ENCODE measurements at places on chromosomes 3 and 15. TPM values are rescaled to one million over a fixed set of nuclear protein-coding genes. Genes with fewer than 3 reads are reported as not detected.

The EIF4G1 gene
- 532 TPM for total RNA-seq

The REC114 gene
- total RNA-seq: not detected

The OSBPL10 gene
- total RNA-seq: 46.7 TPM

The ERICH6 gene
- total RNA-seq: not detected

The CFAP100 gene
- 0.44 TPM for total RNA-seq

The IRAK2 gene
- total RNA-seq: 0.61 TPM

The SLC22A14 gene
- not detected for total RNA-seq

The GP9 gene
- total RNA-seq: not detected

The ACVR2B gene
- total RNA-seq: 105 TPM

The DISP2 gene
- 0.59 TPM for total RNA-seq

The ANKRD34C gene
- not detected for total RNA-seq

The CNTN6 gene
- not detected for total RNA-seq

The ZNF592 gene
- 32.7 TPM for total RNA-seq

The EPB42 gene
- not detected for total RNA-seq

The NFKBIZ gene
- total RNA-seq: 11.1 TPM

The MTMR10 gene
- total RNA-seq: 20.4 TPM

The PKM gene
- 1,042 TPM for total RNA-seq

The KNG1 gene
- not detected for total RNA-seq

The KCNMB2 gene
- not detected for total RNA-seq

The HYAL1 gene
- total RNA-seq: 2.0 TPM

The PLAAT1 gene
- 5.6 TPM for total RNA-seq

The TEX9 gene
- total RNA-seq: 8.4 TPM

The DNAH12 gene
- not detected for total RNA-seq

The GCHFR gene
- total RNA-seq: 37.0 TPM

The DLL4 gene
- 0.35 TPM for total RNA-seq

The PTH1R gene
- 0.99 TPM for total RNA-seq

The ZKSCAN7 gene
- total RNA-seq: 8.7 TPM

The RARB gene
- total RNA-seq: 0.22 TPM

The ONECUT1 gene
- 14.1 TPM for total RNA-seq

The DZIP3 gene
- 22.1 TPM for total RNA-seq

The SST gene
- total RNA-seq: not detected

The XCR1 gene
- total RNA-seq: not detected

The CATSPER2 gene
- total RNA-seq: 1.6 TPM

The ESYT3 gene
- total RNA-seq: 6.3 TPM

The TUSC7 gene
- not detected for total RNA-seq

The TGM5 gene
- not detected for total RNA-seq

The ALDH1A2 gene
- total RNA-seq: 0.72 TPM

The CD276 gene
- 133 TPM for total RNA-seq

The C3orf20 gene
- not detected for total RNA-seq

The SH3GL3 gene
- 11.0 TPM for total RNA-seq

The FBXL2 gene
- 2.7 TPM for total RNA-seq

The TM4SF18 gene
- 8.1 TPM for total RNA-seq

The ANXA2 gene
- 127 TPM for total RNA-seq

The PPIP5K1 gene
- 30.1 TPM for total RNA-seq

The TRA2B gene
- 344 TPM for total RNA-seq

The SPATA12 gene
- total RNA-seq: 0.22 TPM

The FBXO22 gene
- 59.2 TPM for total RNA-seq

The ADGRG7 gene
- not detected for total RNA-seq

The CYP11A1 gene
- 1.7 TPM for total RNA-seq

The AHSG gene
- total RNA-seq: not detected

The MYO5C gene
- 22.4 TPM for total RNA-seq

The NR2E3 gene
- 0.35 TPM for total RNA-seq

The KLHL40 gene
- not detected for total RNA-seq

All from H9 (cell line).